T-cell (primary cell): ENCODE measurements at places on chromosomes 1 and 21.

DNA sequence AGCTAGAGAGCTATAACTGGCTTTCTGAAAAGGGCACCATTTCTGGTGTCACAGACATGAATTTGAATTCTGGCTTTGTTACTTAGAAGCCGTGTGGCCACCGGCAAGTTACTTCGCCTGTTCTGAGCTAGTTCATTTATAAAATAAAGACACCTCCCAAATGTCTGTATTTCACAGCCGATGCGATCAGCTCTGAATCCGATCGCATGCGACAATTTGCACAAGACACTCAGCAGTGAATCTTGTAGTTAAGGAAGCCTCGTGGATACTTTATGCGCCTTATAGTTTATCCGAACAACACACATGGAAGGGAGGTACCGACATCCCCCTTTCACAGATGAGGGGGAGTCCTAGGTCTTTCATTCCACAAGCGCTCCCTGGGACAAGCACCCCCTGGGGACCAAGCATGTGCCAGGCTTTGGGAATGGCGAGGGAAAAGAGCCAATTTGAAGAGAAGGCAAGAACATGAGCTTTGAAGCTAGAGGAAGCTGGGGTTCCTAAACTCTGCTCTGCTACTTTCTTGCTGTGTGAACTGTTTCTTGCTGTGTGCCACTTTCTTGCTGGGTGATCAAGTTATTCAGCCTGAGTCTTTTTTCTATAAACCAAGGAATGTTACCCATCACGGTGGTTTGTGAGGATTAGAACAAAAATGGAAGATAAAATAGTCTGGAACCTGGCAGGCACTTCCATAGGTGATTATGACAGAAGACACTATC lies 3.9 kb downstream of the ID3 start:
- no peak for DNase-seq

DNA sequence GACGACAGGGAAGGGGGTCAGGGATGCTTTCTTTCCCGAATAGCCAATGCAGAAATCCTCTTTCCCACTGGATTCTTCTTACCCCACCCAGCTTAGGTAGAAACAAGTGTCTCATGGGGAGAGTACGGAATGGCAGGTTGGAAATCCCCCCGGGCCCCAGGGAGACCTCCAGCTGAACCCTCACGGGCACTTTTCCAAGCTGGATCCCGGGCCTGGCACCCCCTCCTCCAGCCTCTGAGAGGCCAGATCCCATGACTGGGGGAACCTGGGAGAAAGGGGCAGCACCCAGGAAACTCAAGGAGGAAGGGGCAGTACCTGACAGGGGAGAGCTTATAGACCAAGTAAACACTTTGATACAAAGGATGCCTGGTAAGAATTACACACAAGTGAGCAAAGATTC lies 1.3 kb downstream of the PKP1 start:
- DNase-seq: no peak

GRCh38 chr1:12697397-12697796 lies 18.5 kb upstream of the AADACL3 start:
- no peak for DNase-seq

DNA sequence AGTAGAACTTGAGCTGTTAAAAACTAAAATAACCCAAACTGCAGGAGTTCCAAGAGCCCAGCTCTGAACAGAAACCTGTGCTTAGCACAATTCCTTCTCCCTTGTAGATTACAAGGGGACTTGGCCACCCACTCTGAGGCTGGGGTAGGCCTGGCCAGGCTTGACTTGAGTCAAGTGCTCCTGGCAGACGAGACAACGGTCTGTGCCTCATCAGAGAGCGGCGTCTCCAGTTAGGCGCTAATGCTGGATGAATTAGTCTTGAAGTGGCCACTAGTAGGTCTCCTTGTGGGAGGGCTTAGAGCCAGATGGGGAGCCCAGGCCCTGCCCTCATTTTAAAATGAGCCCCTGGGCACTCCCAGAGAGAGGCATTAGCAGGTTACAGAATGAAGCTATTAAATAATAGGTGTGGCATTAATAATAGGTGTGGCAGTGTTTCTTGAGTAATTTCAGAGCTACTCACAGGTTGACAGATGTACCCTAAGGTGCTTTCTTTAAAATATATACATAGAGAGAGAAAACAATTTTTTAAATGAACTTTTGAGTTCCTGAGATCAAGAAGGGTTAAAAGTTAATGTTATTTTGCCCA lies 1.1 kb downstream of the EEIG2 start:
- DNase-seq: peak; percentile 46

DNA sequence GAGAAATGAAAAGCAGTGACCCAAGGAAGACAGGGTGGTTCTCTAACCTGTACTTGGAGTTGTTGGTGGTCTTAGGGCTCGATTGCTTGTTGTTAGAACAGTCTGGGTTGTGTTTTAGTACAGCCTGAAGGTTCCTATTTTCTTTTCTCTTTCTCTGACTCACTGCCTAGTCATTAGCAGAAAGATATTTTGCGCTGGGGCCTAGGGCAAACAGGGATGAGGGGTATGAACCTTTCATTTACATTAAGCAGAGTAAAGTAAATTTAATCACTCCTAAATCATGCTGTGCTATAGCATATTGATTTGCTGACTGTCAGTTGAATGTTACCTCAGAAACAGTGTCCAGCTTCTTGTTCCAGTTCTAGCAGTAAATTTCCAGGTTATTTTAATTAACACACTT lies 197.2 kb downstream of the RWDD3 start:
- DNase-seq: no peak

GRCh38 chr21:41411449-41412089 lies 14.5 kb upstream of the MX1 start:
- no peak for DNase-seq

DNA sequence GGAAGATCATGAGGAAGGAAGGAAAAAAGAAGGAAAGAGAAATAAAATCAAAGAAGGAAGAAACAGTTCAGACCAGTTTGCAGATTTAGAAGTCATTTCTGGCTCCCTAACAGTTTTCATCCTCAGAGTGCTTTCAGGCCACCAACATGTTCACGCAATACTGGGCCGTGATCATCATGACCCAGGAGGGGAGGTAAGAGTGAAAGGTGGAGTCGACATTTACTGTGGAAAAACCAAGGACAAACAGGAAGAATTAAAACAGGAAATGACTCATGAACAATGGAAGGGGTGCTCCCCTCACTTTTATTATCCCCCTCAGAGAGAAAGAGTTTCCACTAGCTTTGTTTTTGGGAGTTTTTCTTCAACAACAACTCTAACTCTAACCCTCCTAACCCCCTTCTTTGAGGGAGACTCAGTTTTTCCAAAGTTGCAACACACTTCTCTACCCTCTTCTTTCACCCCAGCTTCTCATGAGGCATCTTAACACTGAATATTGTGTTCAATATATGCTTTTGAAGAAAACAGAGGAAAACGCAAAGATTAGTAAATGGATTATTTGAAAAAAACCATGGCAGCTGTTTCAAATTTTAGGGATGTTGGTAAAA lies 60.4 kb downstream of the VANGL2 start:
- DNase-seq: no peak

GRCh38 chr1:40363721-40364120 lies 9.8 kb upstream of the SMAP2 start:
- DNase-seq: no peak

GRCh38 chr1:15328351-15329103 lies 81.2 kb upstream of the EFHD2 start:
- DNase-seq: no peak

DNA sequence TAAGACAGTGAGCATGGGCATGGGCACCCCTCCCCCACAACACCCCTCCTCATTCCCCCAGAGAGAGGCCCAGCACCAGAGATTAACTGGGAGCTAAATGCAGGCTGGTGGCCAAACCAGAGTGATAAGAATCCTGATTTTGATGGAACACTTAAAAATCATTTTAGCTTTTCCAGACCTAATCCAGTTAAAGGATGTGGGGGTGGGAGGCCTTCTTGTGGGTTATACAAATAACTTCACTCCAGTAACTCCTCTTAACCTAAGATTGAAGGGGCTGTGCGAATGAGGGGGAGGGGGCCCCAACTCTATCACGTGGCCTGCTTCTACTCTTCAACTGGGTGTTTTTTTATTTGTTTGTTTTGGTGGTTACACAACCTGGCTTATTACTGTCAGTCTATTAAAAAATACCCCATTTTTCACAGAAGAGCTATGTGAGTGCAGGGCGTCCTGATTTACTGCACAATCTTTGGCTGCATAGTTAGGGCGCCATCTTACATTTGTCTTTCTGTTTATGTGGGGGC lies 398.1 kb upstream of the LYPLAL1 start:
- no peak for DNase-seq

GRCh38 chr21:35697321-35697808 lies 363.0 kb downstream of the SETD4 start:
- DNase-seq: peak; percentile 11

DNA sequence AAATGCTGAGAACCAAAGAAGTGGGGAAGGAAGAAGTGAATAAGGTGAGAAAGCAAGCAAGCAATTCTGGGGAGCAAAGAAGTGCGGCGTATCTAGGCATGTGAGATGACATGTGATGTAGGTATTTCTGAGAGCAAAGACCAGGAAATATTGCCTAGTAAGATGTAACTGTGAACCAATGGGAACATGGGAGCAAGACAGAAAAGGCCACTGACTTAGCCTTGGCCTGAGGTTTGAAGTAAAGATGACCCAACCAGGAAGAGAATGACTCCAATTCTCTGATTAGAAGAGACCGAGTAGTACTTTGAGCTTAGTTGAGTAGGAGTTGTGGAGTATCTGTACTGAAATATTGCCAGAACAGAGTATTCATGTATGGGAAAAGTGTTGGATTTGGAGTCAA lies 31.1 kb downstream of the SLAMF6 start:
- no peak for DNase-seq

GRCh38 chr1:151945725-151946722 lies 36.7 kb upstream of the THEM4 start:
- DNase-seq: peak; percentile 74

DNA sequence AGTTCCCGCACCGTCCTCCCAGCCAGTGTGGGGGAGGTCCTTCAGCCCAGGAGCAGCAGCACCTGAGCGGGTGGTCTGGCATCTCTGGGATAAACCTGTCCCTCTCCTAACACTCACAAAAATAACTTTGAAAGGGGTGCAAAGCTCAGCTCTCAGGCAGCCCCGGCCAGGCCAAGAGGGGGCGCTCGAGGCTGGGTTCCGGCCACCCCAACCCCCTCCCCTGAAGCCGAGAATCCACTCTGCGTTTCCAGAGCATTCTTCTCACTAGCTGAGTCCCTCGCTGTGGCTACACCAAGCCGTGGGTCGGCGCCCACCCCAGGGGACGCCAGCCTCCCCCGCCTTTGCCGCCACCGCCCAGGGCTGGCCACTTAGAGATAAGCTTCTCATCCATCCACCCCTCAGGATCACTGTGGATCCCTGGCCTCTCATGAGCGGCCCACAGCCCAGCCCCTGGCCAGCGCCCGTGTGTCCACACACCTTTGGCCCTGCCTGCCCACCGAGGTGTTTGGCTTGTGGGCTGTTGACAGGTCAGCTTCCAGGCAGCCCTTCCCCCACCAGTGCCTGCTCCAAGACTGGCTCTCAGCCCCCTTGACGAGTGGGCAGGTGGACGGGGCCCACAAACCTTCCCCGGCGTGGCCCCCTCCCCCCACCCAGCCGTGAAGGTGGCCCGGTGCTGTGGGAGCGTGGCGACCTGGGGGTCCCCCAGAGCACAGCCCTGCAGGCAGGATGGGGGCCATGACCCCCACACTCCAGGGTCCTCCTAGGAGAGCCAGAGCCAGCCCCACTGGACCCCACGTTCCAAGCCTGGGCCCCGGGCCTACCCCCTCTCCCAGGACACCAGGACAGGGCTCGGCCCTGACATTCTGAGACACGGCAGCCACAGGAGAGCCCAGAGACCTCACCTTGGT lies 1.9 kb downstream of the FTCD start:
- peak; percentile 39 for DNase-seq

DNA sequence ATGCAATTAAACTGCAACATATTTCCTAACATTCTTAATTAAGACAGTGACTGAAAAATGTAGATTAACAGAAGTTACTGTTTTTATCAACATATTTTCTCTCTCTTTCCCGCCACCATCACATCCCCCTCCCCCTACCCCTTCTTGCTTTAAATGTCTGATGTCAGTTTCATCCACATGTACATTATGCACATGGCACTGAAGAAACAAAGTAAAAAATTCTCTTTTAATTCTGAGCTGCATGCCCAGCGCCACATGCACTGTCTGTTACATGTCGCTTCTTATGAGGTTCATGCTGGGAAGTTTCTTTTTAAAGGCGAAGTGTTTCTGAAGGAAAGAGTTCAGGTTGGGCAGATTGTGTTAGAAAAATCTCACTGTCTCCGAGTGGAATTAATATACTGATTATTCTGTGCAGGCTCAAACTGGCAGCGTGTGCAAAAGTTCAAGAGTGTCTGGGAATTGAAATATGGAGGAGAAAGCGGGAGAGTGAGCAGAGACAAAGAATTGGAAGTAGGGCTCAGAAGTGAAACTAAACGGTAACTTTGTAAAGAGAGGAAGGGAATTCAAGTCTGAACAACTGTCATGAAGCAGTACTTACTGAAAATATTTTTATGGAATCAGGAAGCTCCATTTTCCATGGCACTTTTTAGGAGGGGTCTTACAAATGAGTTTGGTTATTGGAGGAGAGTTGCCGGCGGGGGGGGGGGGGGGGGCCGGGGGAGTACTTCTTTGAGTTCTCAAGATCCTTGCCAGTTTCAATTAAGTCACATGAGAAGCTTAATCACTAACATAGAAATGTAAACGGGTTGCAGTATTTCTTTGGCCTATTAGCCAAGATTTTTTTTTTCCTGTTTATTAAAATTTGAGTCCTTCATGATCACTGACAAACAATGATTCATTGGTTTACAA lies 217.6 kb downstream of the SDCCAG8 start:
- no peak for DNase-seq

DNA sequence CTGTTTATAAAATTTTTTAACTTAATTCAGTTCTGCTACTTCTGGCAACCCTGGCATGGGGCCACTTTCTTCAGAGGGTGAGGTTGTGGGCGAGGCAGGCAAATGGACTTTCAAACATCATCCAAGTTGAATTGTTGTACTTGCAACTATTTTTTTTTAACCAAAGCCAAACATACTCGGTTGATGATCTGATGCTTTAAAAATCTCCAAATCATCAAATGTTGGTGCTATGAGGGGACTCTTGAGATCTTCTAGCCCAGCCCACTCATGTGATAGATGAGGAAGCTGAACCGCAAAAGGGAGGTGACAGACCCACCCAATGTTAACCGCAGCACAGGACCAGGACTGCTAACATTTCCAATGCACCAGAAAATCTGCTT lies 6.7 kb downstream of the SLC1A7 start:
- no peak for DNase-seq

DNA sequence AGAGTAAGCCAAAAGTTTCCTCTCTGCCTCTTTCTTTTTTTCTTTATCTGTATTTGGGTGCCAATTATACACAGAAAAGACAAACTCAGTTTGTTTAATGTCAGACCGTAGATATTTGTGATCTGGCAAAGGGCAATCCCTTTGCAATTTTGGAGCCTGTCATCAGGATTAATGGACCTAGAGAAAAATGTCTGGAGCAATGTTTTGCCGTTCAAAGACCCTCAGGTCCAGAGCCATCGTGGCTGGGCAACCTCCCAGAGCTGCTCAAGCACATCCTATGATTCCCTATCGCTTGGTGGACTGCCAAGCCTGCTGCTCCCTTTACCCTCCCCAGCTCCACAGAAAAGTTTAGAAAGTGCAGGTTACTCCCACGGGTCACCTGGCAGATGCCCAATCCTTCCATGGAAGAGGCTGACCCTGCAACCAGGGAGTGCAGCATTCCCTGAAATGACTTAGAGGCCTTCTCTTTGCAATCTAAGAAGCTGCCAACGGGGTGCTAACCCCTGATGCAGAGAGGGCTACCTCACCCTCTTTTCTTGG lies 112.5 kb upstream of the NGF start:
- no peak for DNase-seq

GRCh38 chr1:32052887-32053286 lies 19.9 kb upstream of the TMEM39B start:
- DNase-seq: no peak
